Fibroblast of skin of left biceps (primary cell): ENCODE measurements at places on chromosomes 4 and X.

GRCh38 chr4:178752954-178753525, 1310.8 kb upstream of the AGA start:
- DNase-seq: no peak

DNA sequence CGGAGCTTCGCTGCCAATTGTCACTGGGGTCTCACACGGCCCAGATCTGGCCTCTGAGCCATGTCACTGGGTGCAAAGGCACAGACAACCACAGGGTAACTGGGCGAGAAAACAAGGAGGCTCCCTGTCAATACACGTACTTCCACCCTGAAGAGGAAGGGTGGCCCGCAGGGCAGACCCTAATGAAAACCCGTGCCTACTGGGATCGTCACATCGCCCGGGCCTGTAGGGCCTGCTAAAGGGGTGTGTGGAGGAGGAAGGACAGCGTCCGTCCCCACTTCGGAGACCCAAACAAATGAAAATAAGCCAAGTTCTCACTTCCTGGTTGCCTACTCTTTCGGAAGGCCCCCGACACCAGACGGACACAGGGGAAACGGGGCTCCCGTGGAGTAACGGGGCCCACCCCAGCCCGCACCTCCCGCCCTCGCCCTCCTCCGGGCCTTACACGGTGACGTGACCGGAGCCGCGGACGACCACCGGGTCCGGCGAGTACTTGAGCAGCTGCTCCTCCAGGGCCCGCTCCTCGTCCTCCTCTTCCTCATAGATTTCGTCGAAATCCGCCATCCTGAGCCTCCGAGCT, 578 bp downstream of the CHIC2 start:
- no peak for DNase-seq

DNA sequence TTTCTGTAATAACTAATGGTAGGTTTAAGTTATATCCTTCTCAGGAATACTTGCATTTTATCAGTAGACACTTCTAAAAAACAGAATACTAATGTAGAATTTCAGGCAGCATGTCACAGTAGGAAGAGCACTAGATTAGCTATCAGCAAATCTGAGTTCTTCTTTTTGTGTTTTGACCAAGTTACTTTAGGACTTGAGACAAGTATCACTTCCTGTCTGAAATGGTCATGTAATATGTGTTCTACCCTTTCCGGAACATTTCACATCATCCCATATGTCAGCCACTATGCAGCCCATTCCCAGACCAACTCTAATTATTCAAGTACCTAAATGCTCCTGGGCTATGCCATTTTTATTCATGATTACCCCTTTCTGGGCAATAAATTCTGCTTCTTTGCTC, 401.8 kb upstream of the RPS6KA3 start:
- DNase-seq: no peak

GRCh38 chr4:86948276-86948675, 13.5 kb downstream of the AFF1 start:
- no peak for DNase-seq

DNA sequence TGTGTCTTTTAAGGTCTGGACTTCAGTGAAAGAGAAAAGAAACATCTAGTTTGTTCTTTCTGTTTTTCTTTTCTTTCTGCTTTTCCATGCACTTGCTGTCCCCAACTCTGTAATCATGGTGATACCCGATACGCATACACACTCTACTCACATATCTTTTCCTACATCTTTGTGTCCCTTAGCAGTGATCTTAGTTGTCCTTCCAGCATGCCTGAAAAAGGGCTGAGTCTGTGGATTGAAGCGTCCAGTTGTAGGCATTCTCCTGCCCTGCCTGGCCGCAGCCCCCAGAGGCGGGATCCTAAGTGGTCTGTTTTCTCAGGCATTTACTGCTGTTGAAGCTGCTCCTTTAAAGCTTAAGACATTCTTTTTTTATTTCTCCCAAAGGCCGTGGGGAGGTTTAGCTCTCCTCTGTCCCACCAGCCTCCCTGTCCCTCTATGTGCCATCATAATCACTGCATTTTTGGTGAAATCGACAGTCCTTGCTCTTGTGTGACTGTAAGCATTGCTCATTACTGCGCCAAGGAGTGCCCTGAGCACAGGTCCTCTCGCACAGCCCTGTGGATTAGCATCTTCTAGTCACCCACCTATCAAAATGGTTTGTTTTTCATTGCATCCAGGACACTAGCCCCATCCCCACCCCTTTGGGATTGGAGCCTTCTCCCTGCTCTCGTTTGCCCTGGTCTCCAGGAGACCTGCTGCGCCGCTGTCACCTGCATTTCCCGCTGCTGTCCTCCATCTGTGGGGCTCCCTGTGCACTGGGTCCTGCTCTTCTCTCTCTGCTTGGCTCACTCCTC, 4.4 kb downstream of the RGS12 start:
- no peak for DNase-seq
